HS-5 (cell line): ENCODE measurements at places on chromosomes 7 and 10.

GRCh38 chr10:132173185-132173584, 13.6 kb upstream of the DPYSL4 start:
- DNase-seq, result no peak

DNA sequence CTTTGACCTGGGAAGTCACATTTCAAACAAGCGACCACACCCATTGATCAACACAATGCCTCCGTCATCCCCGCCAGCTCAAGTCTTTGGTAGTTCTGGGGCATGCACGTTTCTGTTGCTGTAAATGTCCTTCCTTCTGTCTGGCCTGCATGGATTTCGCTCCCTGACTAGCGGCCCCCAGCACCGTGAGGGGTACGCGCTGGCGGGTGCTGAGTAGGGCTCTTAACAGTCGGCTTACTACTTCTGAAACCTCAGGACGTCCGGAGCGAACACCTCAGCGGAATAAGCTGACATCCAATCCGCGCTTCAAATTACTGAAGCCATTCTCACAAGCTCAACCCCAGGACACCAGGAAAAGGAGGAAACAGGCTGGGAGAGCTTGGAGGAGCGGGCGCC, 505 bp downstream of the NUDCD3 start:
- DNase-seq, result peak; percentile 28

DNA sequence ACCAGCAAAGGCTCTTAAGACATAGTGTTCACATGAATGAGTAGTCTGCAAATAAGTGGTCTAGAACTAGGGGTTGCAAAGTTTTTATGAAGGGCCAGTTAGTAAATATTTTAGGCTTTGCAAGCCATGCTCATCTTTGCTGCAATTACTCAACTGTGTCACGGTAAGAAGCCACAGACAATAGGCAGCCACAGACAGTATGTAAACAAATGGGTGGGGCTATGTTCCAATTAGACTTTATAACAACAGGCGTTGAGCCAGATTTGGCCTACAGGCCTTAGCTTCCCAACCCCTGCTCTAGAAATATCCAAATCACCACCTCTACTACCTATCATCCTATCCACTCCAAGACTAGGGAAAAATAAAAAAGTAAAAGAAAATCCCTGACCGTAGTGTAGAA, 9.2 kb downstream of the IKZF5 start:
- no peak for DNase-seq

DNA sequence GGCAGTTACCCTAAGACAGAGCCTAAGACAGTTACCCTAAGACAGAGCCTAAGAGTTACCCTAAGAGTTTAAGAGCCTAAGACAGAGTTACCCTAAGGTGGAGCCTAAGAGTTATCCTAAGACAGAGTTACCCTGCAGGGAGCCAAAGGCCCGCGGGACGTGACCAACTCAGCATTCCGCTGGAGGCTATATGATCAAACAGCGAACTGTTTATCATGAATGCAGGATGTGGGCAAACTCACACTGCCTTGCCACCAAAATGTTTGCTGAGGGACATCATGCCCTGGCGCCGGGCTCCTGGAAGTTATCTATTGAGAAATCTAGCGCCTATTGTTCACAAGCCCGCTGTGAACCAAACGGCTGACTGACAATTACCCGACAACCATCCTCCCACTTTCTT, 49.9 kb downstream of the BLVRA start:
- DNase-seq, result no peak

DNA sequence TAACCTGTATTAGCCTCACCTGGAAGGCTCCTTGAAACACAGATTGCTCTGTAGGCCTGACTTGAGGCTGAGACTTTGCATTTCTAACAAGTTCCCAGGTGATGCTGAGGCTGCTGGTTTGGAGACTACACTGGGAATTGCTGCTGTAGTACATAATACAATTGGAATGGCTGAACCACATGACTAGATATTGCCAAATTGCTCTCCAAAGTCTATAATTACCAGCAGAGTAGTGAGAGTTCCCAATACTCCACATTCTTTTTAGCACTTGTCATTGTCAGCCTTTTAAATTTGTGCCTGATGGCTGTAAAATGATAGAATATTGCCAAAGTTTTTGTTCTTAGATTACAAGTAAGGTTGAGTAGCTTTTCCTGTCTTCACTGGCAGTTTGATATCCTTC, 39.9 kb downstream of the PLEKHA8 start:
- peak; percentile 96 for DNase-seq
